ENCODE measurements at places on chromosomes 1 and 21. TPM values are rescaled to one million over a fixed set of nuclear protein-coding genes. Genes with fewer than 3 reads are reported as not detected.

The BCL2L15 gene
- total RNA-seq, result 6.7 TPM

The CFAP107 gene
- not detected for total RNA-seq

The RGS8 gene
- 0.15 TPM for total RNA-seq

The MNDA gene
- total RNA-seq, result 26.5 TPM

The FCMR gene
- 0.53 TPM for total RNA-seq

The FCGR3A gene
- 7.5 TPM for total RNA-seq

The S100A9 gene
- total RNA-seq, result 17.4 TPM

The BEND5 gene
- 18.5 TPM for total RNA-seq

The FMO4 gene
- 2.1 TPM for total RNA-seq

The NPL gene
- total RNA-seq, result 2.3 TPM

DNA sequence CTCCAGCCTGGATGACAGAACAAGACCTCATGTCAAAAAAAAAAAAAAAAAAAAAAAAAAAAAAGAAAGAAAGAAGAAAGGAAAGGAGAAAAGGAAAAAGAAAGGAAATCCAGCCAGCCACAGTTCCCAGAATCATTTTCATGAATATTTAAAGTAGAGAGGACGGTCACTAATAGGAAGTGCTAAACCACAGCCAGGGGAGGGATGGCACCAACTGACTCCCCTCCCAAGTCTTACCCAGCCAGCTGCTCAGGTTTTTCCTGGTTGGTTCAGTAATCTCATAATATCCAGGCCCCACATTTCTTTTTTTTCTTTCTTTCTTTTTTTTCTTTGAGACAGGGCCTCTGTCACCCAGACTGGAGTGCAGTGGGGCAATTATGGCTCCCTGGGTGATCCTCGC is 63.9 kb upstream of the AK4 start:
- no peak for DNase-seq
- H3K27ac ChIP-seq, result no peak overlapping the region
- H3K27me3 ChIP-seq, result no peaks in the 10 kb centered on the region
- no peaks in the 10 kb centered on the region for H3K36me3 ChIP-seq

GRCh38 chr1:7014640-7014930 is 229.3 kb downstream of the CAMTA1 start:
- H3K36me3 ChIP-seq, result no peaks in the 10 kb centered on the region
- no peak for DNase-seq
- no peak overlapping the region for H3K27ac ChIP-seq
- no peak overlapping the region for H3K4me3 ChIP-seq

DNA sequence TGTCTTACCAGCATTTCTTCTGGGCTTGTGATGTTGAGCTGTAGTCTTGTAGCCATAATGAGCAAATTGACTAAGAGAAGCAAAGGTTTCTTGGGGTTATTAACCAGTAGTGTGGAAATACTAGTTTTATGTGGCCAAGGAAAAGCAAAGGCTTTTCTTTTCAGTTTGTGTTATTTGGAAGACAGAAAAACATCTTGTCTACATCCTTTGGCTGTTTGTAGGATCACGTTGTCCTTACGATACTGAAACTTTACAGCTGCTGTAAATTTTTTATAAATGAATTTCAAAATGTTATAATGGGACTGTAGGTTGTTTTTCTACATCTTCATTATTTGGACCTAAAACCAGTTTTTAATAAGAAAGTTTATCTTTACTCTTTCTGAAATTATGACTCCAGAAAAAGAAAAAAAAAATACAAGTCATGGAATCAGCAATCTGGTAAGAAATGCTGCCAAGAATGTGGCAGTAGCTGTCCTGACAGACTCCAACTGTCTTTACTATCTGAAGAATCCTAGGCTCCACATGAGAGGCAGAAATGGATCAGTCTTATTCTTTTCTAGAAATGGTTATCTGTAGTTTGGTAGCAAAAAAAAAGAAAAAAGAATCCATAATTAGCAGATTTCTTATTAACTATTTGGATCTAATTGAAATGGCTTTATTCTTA is 41.6 kb upstream of the QSOX1 start:
- no peaks in the 10 kb centered on the region for H3K36me3 ChIP-seq
- no peak overlapping the region for H3K4me3 ChIP-seq
- DNase-seq, result no peak
- H3K27me3 ChIP-seq, result no peaks in the 10 kb centered on the region
- H3K4me1 ChIP-seq, result peaks cover 14% of the 10 kb centered on the region
- peak overlapping the region; percentile 38 for H3K27ac ChIP-seq

DNA sequence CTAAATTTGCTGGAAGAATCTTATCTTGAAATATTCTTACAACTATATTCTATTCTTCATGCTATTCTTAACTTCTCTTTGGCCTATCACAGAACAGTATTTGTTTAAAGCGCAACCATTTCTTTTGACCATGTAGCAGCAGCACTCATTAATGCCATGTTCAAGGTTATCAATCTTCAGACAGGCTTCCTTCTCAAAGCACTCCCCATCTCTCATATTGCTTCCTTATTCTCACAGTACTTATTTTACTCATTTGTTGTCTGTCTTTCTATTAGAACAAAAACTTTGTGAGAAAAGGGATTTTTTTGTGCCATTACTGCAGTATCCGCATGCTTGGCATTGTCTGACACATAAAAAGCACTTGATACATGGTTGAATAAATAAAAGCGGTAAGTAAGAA is 89.7 kb downstream of the ATP1B1 start:
- H3K4me1 ChIP-seq, result peaks cover 4% of the 10 kb centered on the region
- H3K4me3 ChIP-seq, result no peak overlapping the region
- H3K27ac ChIP-seq, result no peak overlapping the region
- no peaks in the 10 kb centered on the region for H3K27me3 ChIP-seq

DNA sequence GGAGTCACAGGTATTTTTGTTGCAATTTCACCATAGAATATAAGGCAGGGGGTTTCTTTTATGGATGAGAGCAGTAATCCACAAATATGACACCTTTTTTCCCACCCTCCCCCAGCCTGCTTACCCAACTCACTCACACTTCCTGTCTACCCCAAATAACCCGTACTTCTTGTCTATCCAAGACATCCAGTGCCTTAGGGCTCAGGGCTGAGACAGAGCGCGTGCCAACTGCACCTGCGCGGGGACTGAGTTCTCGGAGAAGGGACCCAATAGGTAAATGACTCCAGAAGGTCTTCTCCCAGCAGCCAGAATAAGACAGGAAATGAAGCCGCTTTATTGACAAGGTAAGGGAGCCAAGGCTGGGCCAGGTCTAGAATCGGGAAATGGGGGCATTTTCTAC is 369.1 kb downstream of the SIPA1L2 start:
- no peak for DNase-seq
- H3K27me3 ChIP-seq, result no peaks in the 10 kb centered on the region
- no peak overlapping the region for H3K27ac ChIP-seq
- H3K4me1 ChIP-seq, result no peaks in the 10 kb centered on the region

DNA sequence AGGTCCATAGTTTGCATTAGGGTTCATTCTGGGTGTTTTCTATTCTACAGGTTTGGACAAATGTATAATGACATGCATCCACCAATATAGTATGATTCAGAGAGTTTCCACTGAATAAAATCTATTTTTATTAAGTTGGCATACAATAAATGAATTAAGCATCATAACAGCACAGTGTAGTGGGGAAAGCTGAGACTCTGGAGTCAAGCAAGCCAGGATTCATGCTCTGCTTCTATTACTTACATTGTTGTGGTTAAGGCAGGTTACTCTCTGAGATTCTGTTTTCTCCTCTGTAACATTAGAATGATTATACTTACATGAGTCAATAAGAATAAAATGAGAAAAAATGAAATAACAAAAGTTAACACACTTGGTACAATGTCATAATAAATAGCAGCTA is 131.3 kb downstream of the SLC30A10 start:
- DNase-seq, result no peak
- no peak overlapping the region for H3K4me3 ChIP-seq
- no peaks in the 10 kb centered on the region for H3K27me3 ChIP-seq

DNA sequence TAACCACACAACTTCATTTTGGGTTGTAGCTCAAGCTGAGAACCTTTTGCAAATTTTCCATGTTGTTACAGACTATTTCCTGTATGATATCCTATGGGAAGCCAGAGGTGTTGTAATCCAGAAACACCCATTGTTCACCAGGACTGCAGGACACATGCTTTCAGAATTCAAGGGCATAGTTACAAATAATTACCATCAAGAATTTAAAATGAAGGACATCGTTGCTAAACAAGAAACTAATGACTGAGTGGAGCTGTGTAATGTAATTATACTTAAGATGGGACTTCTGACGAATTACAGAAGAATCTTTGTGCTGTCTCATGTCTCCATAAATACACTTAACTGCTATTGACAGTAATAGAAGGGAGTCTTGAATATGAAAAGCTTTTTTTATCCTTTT is 47.6 kb upstream of the HOOK1 start:
- H3K27me3 ChIP-seq, result no peaks in the 10 kb centered on the region
- no peak for DNase-seq
- no peaks in the 10 kb centered on the region for H3K4me1 ChIP-seq
- H3K4me3 ChIP-seq, result no peak overlapping the region

DNA sequence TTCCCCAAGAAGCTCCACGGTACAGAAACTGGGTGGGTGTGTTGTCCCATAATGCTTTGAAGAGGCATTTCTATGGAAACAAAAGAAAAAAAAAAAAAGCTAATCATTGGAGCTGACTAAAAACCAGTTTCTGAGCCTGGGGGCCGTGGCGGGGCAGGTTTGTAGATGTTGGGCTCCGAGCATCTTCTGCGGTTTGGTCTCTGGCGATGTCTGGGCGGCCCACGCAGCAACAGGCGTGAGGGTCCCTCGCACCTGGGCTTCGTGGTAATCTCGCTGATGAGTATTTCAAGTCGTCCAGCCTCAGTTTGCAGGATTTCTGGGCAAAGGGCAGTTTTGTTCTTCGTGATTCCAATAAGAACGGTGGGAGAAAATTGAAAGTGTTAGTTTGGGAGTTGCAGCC is 6.8 kb downstream of the TP73 start:
- H3K4me3 ChIP-seq, result no peak overlapping the region
- H3K27me3 ChIP-seq, result no peaks in the 10 kb centered on the region
- no peak overlapping the region for H3K27ac ChIP-seq
- no peaks in the 10 kb centered on the region for H3K4me1 ChIP-seq
- no peaks in the 10 kb centered on the region for H3K36me3 ChIP-seq

GRCh38 chr1:9890224-9890731 is 19.8 kb downstream of the CTNNBIP1 start:
- H3K36me3 ChIP-seq, result no peaks in the 10 kb centered on the region
- peak; percentile 76 for DNase-seq
- no peak overlapping the region for H3K27ac ChIP-seq

DNA sequence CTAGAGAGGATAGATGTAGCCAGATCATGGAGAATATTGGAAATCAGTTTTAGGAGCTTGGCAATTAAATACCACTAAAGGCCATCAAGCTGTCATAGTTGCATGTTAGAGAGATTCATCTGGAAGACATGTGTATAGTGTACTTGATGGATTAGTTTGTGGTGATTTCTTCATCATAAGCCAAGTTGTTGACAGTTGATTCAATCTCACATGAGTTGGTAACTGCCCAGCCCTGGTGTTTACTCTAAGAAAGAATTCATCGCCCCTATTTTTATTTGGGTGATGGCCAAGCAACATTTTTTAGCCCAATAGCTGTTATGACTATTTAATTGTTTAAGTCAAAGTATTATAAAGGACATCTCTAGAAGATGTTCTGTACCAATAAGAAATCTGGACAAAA is 737.6 kb downstream of the PLA2G4A start:
- DNase-seq, result no peak
- no peaks in the 10 kb centered on the region for H3K36me3 ChIP-seq
- H3K4me1 ChIP-seq, result no peaks in the 10 kb centered on the region
- H3K27me3 ChIP-seq, result no peaks in the 10 kb centered on the region

- H3K36me3 ChIP-seq, result no peaks in the 10 kb centered on the region
- H3K27ac ChIP-seq, result no peak overlapping the region
- no peak overlapping the region for H3K4me3 ChIP-seq
- DNase-seq, result no peak
- no peaks in the 10 kb centered on the region for H3K4me1 ChIP-seq
These were observed 17.2 kb upstream of the BEND5 start for GRCh38 chr1:48793863-48794262.

DNA sequence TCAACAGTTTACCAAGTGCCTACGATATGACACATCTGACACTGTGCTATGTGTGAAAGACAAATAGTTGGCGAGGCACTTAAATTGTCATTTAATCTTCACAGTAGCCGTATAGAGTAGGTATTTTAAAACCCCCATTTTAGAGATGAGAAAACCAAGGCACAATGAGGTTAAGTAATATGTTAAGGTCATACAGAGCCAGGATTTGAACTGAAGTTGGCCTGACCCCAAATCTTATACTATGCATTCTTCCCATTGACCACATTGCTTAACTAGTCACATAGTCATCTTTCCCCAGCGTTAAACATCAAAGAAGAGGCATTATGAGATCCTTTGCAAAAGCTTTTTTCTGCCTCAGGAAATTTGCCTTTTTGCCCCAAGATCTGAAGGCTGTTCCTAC is 3.9 kb downstream of the INKA2 start:
- no peaks in the 10 kb centered on the region for H3K36me3 ChIP-seq
- no peak overlapping the region for H3K4me3 ChIP-seq
- H3K4me1 ChIP-seq, result peaks cover 18% of the 10 kb centered on the region
- no peak overlapping the region for H3K27ac ChIP-seq
- DNase-seq, result no peak

GRCh38 chr1:205074513-205074912 is 9.7 kb downstream of the TMEM81 start:
- H3K36me3 ChIP-seq, result no peaks in the 10 kb centered on the region
- H3K27me3 ChIP-seq, result no peaks in the 10 kb centered on the region
- no peak overlapping the region for H3K4me3 ChIP-seq
- no peak overlapping the region for H3K27ac ChIP-seq

- no peaks in the 10 kb centered on the region for H3K36me3 ChIP-seq
- H3K4me3 ChIP-seq, result no peak overlapping the region
- no peaks in the 10 kb centered on the region for H3K4me1 ChIP-seq
- H3K27me3 ChIP-seq, result no peaks in the 10 kb centered on the region
- no peak for DNase-seq
These were observed 152.0 kb downstream of the ZSCAN20 start for GRCh38 chr1:33624261-33624990.
